Osteoblast (primary cell): ENCODE measurements at places on chromosomes 13 and 19.

- DNase-seq = peak; percentile 98
These were observed 607 bp upstream of the SYNE4 start for GRCh38 chr19:36009220-36009619.

DNA sequence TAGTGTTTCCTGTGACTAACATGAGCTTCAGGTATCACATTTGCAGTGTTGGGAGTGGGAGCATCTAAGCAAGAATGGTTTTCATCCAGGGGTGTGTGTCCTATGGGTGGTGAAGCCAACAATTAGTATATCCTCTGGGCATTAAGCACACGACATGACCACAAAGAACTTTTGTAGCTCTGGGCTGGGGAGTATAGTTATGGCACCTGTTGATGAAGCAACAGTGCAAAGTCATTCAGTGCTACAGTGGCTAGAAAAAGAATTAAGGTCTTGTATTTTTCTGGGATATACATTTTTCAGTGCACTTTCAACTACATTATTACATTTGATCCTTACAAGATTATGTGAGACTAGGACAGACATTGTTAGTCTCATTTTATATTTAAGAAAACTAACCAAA is 21.8 kb downstream of the CCNA1 start:
- DNase-seq = no peak

DNA sequence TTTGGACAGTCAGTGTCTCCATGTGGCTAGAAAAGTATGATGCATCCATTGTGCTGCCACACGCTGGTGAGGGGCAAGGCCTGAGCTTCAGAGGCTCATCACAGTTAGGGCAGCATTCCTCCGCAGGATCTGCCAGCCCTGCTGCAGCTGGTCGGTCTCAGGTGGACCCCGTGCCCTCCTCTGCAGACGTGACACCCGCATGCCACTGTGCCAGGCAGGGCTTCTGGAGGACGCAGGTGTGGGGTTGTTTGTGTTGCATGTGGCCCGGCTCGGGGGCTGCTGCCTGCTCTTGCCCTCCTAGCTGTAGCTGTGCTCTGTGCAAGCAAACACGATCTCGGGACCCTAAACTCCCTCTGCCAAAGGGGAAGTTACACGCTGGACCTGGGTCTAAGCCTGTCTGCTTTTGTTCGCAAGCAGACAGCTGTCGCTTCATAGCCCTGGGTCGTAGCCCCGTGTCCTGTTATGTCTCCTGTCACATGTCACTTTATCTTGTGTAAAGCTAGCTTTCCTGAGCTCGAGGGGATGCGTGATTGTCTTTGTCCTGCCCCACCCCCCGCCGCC is 45.3 kb downstream of the SLC7A9 start:
- DNase-seq = peak; percentile 63

DNA sequence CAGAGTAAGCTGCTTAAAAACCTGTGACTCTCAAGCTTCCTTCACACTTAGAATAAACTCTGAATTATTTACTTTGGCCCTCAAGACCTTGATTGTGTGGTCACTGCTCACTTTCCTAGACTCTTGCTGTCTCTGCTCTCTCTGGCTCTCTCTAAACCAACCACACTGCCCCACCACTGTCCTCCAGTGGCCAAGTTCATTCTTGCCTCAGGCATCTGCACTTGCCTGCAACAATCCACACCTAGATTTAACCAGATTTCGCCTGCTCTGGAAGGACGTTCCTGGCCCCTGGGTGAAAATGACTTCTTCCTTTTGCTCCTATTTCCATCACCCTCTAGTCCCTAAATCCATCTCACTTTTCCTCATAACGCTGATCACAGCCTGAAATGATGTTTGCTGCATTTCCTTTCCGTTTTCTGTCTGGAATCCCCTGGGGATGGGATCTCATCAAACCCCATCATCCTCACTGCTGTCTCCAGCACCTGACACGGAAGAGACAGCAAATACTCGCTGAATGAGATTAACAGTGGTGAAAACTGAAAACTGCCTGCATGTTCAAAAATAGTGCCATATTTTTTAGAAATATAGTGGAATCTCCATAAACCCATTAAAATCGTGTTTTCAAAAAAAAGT is 232.6 kb downstream of the UQCRFS1 start:
- DNase-seq = peak; percentile 83

DNA sequence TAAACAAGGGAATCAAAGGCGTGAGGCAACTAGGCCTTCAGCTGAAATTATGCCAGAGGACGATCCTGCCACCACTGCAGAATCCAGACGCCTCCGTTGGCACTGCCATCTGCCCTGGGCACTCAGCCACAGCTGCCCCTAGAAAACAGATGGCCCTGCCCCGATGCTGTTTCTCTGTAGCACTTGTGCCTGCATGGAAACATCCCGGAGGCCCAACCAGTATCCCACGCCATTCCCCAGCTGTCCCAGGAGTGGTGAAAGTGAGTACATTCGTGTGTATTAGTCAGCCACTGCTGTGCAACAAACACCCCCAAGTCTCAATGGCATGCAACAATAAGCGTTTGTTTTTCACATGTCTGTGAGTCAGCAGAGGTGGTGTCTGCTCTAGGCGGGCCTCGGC is 8.9 kb upstream of the CRTC1 start:
- DNase-seq = peak; percentile 74

DNA sequence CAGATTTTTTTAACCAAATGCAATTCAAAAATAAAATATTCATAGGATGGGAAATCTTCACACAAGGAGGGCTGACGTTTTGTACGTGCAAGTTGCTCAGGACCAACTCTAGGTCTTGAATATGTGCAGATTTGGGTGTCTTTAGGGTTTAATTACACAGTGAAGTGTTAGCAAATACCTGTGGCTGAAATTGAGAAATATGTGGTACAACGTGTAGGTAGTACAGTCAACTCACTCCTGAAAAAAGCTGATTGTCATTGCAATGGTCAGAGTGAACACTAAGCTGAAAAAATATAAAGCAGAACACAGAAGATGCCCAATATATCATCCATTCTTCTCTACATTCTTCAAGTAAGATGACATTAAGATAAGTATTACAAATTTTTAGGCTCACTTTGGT is 314.3 kb downstream of the SLITRK1 start:
- no peak for DNase-seq

DNA sequence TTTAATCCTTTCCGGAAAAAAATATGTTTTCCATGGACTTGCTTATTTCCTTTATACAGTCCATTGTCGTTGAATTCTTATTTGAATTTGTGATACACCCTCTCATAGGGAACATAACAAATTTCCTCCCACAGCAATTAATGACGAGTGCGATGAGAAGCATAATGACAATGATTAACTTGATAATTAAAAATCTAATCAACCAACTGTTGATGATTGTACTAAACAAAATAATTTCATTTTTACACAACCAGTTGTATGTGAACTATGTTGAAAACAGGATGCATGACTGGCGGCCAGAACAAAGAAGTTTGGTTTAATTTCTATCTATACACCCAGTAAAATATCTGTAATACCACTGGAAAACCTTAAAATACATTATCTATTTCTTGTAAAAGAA is 26.1 kb upstream of the CEACAM21 start:
- DNase-seq = no peak

GRCh38 chr13:78714717-78715116 is 55.8 kb upstream of the OBI1 start:
- DNase-seq = no peak

DNA sequence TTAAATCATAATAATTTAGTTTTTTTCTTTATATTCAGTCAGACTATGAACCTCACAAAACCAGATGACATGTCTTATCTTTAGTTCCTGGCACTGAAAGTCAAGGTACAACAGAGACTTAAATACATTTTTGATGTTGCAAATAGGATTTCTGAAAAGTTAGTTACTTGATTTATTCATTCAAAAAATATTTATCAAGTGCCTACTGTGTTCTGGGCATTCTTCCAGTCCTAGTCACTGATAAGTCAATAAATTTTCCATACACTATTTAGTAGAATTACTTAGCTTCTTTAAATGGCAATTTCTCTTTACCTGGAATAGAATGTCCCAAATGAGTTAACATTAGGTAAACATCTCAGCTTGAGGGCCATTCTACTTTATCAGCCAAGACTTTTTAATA is 938.3 kb upstream of the PCDH9 start:
- DNase-seq = no peak
